ENCODE measurements at places on chromosomes 16 and 17.

GRCh38 chr17:46063241-46063640, 64.2 kb downstream of the STH start:
- DNase-seq: no peak

DNA sequence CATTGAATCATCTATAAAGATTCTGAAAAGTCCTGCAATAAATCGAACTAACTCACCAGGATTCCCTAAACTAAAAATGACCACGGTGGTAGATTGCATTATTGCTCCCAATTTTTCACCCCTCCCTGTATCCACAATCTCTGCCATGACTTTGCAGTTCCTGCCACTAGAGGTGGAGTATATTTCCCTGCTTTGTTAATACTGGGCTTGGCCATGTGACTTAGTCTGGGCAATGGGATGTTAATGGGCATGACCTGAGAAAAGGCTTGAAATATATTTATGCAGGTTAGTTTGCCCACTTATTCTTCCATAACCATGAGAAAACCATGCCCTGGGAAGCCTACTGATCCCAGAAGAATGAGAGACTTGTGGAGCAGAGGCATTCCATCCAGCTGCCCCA, 59.1 kb downstream of the NOG start:
- DNase-seq: no peak

- no peak for DNase-seq
Observed at GRCh38 chr17:57484081-57484666, 227.9 kb downstream of the MSI2 start.

- no peak for DNase-seq
Observed at GRCh38 chr16:56066617-56067016, 124.7 kb upstream of the GNAO1 start.

DNA sequence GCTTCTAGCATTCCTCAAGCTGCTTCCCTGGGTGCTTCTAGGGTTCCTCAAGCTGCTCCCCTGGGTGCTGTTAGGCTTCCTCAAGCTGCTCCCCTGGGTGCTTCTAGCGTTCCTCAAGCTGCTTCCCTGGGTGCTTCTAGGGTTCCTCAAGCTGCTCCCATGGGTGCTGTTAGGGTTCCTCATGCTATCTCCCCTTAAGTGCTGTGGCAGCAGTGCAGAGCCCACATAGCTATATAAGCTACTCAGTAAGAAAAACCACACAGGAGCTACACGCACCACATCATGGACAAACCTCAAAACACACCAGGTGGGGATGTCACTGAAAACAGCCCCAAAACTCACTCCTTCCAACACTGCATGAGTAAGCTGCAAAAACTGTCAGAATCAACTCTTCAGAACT, 35.2 kb downstream of the ANKRD11 start:
- no peak for DNase-seq

DNA sequence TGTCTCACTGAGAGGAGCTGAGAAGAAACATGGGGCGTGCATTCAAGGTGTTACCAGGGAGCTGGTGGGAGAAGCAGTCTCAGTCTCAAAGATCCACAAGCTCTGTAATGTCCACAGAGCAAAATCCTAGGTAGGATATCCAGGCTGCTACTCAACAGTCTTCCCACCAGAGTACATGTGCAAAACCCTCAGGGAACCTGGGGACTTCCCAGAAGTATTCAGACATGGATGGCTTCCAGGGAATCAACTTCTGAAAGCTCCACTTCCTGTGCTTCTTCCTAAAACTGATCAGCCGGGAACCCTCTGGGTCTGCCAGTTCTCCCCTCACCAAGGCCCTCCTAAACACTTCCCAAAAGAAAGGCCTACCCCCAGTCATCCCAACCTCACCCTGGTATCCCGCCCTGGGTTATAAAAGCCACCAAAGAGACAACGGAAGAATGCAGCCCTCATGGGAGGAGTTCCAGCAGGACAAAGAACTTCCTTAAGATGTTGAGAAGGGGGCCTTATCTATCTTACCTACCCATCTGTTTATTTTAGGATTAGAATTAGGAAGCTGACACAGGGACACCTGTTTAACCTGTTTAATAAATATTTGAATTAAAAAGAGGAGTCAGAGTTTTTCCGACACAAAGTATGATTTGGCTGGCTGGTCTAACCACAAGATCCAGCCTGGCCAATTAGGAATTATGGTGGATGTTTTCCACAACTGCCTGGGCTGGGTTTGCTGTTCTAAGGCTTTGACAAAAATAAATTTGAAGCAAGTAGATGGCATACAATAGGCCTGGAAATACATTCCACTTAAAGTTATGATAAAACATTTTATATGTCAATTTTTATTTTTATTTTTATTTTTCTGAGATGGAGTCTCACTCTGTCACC, 37.0 kb downstream of the CUEDC1 start:
- no peak for DNase-seq

DNA sequence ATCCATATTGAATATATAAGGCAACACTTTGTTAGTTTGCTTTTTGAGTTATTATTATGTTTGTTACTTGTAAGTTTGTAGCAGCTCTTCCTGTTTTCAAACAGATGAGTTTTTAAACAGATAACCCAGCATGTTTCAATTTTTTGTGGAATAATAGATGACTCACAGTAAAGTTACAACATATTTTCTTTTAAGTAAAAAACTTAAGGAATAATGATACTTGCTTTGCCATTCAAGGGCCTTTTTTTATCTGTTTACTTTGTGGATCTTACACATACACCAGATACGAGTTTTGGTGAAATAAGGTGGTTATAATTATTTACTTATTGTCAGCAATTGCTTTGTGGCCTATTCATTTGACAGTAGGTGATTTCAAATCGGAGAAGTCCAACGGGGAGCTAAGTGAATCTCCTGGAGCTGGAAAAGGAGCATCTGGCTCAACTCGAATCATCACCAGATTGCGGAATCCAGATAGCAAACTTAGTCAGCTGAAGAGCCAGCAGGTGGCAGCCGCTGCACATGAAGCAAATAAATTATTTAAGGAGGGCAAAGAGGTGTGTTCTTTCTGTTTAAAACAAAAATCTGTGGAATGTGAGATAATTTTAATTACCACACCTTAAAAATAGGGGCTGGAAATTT, 66.3 kb downstream of the BPTF start:
- peak; percentile 27 for DNase-seq

DNA sequence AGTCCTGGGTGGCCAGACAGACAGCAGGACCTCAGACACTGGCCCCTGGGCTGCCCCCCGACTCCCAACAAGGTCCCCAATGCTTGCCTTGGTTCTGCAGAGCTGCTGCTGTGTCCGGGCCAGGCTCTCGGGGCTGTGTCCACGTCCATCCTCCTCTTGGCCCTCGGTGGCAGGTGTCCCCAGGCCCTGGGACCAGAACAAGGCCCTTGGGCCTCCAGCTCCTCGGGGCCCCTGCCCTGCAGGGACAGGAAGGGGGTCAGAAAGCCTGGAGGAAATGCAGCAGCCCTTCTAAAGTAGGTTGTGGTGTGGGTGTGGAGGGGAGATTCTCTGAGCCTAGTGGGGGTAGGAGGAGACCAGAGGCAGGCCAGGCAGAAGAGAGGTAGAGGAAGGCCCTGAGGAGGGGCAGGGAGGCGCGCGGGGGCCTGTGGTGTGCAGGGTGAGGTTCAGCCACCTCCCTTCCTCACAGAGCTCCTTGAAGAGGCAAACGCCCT, 2.5 kb upstream of the AXIN1 start:
- DNase-seq: no peak

All from midbrain (tissue), 1 donor.